ENCODE measurements at places on chromosomes 11 and 22.

GRCh38 chr11:110968348-110969062, 256.3 kb upstream of the ARHGAP20 start:
- DNase-seq: no peak

- peak; percentile 43 for DNase-seq
Measured at GRCh38 chr11:111635706-111636045, 33.4 kb downstream of the SIK2 start.

DNA sequence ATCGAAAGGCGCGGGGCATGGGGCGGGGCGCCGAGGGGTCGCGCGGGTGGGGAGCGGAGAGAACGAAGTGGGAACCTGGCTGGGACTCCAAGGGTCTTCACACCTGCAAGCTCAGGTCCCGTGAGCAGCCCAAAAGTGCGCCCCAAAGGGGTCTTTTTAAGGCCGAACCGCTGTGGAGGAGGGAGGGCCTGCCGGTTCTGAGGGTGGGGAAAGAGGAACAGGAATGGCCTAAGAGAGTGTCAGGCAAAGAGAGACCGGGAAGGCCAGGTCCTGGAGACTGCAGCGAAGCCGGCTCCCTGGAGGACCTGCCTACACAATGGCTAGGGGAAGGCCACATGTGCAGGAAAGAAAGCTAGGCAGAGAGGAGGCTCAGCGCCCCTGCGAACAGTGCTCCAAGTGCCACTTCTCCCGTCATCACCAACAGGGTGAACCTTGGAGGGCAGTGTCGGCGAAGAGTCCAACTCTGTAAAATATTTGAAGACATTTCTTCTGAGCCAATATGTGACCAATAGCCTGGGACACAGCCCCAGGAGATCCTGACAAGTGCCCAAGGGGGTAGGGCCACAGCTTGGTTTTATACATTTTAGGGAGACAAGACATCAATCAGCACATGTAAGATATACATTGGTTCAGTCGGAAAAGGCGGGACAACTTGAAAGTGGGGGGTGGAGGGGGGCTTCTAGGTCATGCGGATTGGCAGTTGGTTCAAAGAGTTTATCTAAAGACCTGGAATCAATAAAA, 710 bp upstream of the DGCR2 start:
- no peak for DNase-seq

DNA sequence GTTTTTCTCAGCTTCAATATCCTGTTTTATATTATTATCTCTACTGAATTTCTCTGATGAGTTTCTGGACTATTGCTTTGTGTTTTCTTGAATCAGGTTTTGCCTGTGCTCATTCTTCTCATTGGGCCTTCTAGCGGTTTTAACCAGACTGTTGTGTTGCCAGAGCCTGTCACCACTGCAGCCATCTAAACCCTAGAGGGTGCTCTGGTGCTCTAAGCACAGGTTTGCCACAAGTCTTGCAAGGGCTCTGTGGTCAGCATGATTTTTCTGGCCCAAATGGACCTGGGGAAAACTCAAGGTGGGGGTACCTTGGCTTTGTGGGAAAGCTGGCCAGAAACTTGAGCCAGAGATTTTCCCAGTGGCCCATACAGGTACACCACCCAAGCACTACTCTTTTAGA, 52.4 kb upstream of the TYR start:
- DNase-seq: no peak

All from Daoy (cell line).